ENCODE measurements at places on chromosomes 11 and 22.

GRCh38 chr11:122807731-122808477 is 30.4 kb upstream of the CRTAM start:
- DNase-seq, result no peak

GRCh38 chr11:18384157-18384641 is 10.2 kb upstream of the LDHA start:
- DNase-seq, result no peak

GRCh38 chr22:44249376-44250147 is 63.2 kb downstream of the SHISAL1 start:
- no peak for DNase-seq

DNA sequence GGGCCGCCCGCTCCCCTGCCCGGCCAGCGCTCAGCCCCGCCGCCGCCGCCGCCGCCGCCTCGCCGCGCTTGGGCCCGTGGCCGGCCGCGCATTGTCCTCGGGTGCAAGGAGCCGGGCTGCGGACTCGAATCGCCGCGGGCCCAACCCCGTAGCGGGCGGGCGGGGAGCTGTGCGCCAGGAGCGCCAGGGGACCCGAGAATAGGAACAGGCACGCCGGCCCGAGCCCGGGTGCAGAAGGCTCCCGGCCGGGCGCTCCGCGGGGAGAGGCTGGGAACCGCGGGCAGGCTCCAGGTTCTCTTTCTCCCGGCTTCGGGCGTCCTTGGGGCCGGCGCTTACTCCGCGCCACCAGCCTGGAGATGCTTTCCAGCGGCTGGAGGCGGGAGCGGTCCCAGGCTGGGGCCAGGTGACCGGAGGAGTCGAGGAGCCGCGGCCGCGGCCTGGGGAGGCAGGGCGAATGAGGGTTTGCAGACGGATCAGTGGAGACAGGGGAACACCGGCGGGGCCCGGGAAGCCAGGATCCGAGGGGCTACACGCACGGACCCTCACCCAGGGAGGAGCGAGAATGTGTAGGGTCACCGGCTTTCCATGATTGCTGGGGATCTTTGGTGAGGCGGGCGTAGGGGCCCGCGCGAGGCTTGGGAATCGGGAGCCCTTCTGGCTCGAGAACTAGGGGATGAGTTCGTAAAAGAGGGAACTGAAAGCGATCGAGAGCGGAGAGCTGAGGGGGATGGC is 726 bp downstream of the PKNOX2 start:
- DNase-seq, result no peak

DNA sequence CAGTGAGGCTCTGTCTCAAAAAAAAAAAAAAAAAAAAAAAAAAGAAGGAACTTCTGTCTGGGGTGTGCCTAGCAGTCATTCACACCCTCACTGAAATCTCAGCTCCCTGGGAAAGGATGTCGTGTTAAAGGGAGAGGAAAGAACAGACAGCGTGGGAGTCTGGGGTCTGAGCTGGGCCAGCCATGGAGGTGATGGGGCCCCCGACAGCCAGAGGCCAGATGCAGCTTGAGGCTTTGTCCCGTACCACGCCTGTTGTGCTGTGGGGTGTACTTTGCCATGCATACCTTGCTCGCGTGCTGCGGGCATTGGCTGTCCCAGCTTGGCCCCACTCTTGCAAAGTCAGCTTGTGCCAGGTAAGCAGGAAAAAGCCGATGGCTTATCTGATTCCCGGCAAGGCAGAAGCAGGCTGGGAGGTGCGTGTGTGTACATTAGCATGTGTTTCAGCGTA is 4.6 kb downstream of the SYT12 start:
- DNase-seq, result no peak

DNA sequence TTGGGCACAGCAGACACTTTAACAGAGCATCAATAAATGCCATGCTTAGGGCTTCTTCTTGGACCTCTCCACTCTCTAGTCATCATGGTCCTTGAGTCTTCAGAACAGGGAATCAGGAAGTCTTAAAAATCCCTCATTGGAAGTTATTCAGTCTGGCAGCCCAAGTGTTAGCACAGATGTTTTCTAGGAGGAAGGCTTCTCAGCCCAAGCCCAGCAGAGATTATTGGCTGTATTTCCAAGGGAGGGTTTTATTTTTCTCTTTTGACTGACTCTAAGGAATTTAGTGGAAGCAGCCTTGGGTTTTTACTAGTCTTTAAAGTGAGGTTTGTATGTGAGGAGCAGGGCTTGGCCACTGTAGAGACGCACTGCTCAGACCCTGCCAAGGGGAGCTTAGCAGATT is 41.9 kb downstream of the CEP164 start:
- DNase-seq, result no peak

- DNase-seq, result no peak
These were observed 45.8 kb upstream of the AMPD3 start for GRCh38 chr11:10409207-10409661.

- DNase-seq, result no peak
These were observed 1.8 kb downstream of the FLI1 start for GRCh38 chr11:128695539-128696221.

DNA sequence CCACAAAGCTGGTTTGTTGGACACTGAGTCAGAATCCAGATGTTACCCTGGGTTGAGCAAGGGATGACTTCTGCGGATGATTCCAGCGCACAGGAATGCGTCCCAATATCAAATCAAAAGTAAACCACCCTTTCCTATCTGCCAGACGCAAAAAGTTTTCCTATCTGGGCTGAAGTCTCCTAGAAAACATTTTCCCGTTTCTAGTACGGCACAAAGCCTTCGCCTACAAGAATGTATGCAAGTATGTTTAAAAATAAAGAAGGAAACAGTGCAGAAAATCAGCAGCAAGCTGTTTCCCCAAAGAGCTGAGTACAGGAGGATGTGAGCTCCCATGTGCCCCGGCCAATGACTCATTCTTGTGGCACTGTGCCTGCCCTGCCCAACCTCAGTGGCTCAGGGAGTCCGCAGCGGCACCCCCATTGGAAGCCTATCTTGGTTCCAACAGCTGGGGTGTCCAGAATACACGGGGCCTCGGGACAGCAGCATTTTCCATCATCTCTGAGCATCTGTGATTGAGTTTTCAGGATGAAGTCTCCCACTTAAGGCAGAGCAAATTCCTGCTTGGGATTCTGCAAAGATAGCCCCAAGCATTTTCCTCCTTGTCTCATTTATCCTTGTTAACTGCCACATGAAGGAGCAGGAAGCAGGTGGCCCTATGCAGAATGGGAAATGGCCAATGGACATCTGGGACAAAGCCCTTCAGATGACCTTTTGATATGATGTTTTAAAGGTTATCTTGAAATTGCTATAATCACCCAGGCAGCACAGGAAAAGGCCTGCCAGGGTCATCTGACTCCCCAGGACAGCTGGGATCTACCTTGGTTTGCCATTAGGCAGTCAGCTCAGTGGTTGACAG is 17.5 kb downstream of the KCNJ5 start:
- no peak for DNase-seq

- DNase-seq, result no peak
These were observed 20.4 kb downstream of the ADAMTS8 start for GRCh38 chr11:130407978-130408377.

DNA sequence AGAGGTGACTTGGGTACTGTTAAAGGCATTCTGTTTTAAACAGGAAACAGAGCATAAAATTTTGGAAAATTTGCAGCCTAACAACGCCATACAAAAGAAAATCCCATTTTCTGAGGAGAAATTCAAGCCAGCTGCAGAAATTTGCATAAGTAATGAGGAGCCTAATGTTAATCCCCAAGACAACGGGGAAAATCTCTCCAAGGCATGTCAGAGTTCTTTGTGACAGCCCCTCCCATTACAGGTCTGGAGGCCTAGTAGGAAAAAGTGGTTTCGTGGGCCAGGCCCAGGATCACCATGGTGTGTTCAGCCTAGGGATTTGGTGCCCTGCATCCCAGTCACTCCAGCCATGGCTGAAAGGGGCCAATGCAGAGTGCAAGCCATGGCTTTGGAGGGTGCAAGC is 1333.1 kb upstream of the TENM4 start:
- DNase-seq, result no peak

- no peak for DNase-seq
These were observed 159.9 kb upstream of the GRK3 start for GRCh38 chr22:25404556-25404927.

DNA sequence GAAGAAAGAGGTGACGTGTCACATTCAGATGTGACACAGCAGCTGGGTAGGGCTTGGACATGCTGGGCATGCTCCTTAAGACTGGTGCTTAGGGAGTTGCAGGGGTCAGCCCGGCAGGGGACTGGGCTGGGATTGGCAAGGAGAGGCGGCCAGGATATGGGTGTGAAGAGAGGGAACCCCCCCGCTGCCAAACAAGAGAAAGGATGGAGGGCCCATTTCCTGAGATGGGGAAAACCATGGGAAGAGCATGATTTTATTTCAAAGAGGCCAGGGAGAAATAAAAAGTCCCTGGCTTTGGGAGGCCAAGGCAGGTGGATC is 5.3 kb downstream of the ATF4 start:
- no peak for DNase-seq

DNA sequence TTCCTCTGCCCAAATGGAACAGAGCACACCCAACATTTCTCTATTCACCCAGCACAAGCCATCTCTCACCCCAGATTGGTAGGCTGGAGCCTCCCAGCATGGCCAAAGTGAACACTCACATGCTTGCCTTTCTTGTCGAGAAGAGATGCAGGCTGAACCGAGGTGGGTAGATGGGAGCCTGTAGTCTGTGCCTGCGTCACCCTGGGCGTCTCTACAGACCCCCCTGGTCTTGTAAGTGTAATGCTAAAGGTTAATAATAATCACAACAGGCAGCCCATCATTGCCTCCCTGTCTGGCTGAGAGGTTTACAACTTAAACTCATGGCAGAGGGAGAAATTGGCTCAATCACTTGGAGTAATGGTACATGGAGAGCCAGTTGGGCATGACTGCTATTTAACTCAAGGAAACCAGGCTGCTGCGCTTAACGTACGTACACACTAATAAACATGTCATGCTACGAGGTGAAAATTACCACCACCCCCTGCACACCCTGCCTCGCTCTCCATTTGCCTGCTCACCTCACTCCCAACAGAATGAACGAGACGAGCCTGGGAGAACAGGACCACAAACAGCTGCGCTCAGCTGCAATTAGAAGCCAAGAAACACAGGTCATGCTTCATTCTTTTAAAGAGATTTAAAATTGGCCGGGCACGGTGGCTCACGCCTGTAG is 9.1 kb upstream of the ZBTB16 start:
- DNase-seq, result no peak

DNA sequence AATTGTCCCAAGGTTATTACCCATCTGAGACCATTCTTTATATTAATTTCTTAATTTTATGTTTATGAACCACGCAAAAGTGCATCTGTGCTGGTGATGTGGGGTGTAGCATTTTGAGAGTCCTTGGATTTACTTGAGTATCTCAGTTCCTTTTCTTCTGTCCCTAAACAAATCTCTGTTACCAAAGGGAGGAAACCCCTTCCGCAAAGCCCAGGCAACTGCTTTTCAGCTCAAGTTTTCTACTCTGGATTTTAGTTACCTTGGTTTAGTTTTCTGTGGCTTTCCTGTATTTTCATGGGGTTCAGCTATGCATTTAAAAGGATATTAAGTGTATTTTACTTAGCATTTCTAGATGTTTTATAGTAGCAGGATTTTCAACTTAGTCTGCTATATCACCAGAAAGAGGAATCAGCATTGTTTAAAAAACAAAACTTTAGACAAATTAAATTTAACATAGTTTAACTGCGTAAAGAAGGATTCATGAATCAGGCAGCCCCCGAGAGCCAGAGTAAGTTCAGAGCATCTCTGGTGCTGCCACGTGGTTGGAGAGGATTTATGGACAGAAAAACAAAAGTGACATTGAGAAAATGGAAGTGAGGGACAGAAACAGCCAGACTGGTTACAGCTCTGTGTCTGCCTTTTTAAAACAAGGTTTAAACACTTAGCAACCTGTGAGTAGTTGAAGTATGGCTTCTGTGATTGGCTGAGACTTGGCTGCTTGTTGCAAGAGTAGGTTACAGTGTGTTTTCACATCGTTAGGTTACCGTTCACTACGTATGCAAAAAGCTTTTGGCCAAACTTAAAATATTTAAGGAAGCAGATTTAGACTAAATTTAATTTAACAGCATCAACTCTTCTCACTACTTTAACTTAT is 9.6 kb downstream of the ADM start:
- no peak for DNase-seq

- no peak for DNase-seq
These were observed 23.1 kb downstream of the MRGPRG start for GRCh38 chr11:3195251-3196160.

GRCh38 chr22:28670756-28671155 is 8.9 kb downstream of the TTC28 start:
- no peak for DNase-seq

GRCh38 chr11:2569321-2569721 is 124.5 kb downstream of the KCNQ1 start:
- DNase-seq, result no peak

DNA sequence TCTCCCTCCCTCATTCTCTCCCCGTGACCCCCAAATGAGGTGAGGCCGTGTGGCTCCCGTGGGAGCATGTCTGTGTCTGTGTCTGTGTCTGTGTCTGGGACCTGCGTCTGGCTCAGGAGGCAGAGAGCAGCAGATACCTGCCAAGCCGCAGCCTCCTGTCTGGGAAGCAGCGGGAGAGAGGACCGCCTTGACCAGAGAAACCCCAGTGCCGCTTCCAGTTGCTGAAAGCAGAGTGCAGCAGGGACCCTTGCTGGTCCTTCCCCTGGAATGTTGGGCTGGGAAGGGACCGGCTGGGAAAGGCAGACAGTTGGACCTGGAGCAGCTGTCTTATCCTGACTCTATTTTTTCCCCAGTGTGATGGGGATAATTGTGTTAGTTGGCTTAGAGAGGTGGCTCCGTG is 525 bp downstream of the CSDC2 start:
- no peak for DNase-seq

DNA sequence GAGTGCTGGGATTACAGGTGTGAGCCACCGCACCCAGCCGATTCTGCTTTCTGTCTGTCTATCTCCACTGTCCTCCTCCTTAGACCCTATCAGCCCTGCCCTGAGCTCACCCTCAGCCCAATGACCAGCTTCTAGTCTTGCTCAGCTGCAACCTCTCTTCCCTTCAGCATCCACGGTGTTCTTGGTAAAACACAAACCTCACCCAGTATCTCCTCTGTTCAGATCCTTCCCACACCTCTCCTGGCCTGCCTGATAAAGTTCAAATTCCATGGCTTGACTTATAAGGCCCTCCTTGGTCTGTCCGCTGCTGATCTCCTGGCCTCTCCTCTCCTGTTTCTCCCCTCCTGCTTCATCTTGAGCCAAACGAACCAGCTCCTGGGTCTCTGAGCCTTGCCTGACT is 14.5 kb upstream of the NCF4 start:
- no peak for DNase-seq

DNA sequence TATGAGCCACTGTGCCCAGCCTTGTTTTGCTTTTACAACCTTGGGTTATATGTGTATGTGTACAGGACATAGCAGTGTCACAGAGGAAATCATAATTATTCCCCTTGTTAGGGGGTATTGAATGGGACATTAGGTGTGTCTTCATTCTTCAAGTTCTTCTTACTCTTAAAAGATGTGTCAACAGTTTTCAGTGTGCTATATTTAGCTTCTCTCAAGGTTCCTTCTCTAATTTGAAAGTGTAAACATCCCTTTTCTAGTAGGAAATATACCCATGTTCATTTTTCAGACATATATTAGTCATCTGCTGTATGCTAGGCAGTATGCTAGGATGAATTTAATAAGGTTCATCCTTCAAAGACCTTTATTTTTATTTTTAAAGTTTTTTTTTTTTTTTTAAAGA is 17.1 kb downstream of the PCF11 start:
- DNase-seq, result no peak

Data from activated naive CD4-positive, alpha-beta T cell treated with anti-CD3 and anti-CD28 coated beads, Interleukin-2, amount 50 U/mL, for 72 hours (primary cell).